ENCODE measurements at places on chromosomes 4 and X.

DNA sequence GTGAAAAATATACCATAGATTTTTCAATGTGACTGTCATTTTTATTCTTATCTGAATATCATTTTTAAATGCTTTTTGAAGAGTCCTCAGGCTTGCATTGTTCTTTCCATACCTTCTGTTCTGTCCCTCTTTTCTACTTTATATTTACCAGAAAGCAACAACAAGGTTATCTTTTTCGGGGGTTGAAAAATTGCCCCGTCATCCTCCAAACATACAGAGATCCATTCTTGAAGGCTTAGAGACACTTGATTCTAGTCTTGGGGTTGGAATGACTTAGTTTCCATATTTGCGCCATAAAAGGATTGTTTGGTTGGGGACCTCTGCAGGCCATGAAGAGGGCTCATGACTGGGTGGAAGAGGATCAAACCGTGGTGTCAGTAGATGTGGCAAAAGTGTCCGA lies 63.5 kb downstream of the FAM114A1 start:
- no peak for DNase-seq

DNA sequence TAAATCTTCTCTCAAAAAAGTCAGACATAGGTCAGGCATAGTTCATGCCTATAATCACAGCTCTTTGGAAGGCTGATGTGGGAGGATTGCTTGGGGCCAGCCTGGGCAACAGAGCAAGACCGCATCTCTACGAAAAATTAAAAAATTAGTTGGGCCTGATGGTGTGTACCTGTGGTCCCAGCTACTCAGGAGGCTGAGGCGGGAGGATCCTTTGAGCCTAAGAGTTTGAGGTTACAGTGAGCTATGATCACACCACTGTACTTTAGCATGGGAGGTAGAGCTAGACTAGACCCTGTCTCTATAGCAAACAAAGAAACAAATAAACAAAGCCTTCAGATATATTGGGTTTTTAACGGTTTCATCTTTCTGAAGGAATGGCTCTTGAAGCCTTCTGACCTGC lies 62.2 kb downstream of the DIPK2B start:
- no peak for DNase-seq

- DNase-seq = no peak
Observed at GRCh38 chr4:4761128-4761982, 98.1 kb upstream of the MSX1 start.

- DNase-seq = no peak
Observed at GRCh38 chr4:108336076-108336475, 167.3 kb upstream of the LEF1 start.

DNA sequence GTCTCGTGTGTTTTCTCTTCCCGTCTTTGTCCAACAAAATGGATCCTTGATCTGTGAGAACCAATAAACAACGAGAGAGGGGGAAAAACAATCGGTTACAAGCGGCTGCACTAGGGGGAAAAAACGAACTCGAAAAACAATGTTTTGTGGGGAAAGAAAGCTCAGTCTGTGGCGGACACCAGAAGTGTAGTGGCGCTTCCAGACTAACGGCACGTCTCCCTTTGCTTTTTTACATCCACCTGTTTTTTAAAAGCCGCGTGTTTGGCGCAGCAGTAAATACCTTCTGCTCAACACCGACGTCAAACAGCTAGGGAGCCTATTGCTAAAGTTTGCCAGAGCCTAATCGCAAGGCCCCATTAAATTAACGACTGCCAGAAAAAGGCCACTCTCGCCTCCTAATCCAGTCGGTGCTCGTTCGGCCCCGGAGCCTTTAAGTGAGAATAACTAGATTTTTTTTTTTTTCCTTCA lies 3.3 kb downstream of the NKX6-1 start:
- DNase-seq = no peak

DNA sequence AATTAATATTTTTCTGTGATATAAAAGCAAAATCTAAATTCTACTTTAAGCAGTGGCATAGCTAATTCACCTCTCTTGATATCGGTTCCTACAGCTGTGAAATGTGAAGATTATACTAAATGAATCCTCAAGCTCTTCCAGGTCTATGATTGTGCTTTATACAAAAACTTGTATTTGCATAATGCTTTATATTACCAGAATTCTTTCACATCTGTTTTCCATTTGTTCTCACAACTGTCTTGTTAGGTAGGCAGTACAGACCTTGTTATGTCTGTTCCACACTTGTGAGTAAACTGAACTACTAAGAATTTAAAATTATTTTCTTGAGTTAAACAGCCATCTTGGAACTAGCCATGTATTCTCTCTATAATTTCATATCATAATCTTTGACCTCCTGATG lies 184.9 kb downstream of the RAPGEF2 start:
- DNase-seq = no peak

DNA sequence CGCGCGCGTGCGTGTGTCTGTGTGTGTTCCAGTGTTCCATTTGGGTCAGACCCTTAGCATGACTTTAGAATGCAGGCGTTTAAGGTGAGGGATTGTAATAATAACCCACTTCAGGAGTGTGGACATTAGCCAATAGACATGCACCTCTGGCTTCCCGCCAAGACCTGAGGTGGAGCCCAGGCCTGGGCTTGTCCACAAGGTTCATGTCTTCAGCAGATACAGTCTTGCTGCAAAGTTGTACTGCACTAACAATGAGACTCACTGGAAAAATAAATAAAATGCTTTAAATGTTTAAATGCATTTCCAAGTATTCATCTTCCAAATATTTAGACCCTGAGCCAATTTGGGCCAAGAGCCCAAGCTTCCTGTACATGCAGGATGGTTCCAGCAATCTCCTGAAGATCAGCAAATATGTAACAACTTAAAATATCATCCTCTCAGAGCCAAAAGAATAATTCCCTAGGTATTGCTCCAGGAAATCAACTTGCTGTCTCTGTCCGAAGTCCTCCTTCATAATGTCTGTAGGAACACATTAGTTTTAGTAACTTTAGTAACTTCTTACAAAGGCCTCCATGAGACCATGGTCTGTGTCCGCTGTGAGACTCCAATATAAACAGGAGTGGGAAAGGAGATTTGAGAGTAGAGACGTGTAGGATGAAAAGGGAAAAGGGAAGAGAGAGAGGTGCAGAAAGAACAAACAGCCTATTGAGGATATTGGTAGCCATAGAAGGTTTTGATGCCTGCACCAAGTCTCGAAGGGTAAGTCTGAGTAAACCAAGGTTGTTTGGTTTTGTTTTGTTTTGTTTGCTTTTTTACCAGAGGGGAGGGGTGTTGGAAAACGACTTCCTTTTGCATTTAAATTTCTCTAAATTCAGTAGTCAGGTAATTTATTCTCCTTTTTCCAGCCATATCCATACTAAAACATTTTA lies 98.5 kb upstream of the KLF3 start:
- DNase-seq = no peak

DNA sequence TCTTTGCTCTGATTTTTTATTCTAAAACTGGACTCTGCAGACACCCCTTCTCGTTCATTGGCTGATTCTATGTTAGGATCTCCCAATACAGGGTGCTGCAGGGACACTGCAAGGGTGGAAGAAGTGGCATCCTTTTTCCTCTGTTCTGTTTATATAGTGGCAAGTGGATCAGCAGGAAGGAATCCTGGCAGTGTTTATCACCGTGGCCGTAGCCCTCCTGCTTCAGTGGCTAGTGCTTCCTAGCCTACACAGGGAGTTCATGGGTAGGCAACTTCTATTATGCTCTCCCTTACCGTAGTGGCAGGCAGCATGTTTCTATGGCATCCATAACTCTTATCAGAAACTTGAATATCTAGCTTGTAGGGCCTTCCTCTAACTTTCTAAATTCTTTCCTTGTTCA lies 6.4 kb upstream of the AP1AR start:
- DNase-seq = no peak

DNA sequence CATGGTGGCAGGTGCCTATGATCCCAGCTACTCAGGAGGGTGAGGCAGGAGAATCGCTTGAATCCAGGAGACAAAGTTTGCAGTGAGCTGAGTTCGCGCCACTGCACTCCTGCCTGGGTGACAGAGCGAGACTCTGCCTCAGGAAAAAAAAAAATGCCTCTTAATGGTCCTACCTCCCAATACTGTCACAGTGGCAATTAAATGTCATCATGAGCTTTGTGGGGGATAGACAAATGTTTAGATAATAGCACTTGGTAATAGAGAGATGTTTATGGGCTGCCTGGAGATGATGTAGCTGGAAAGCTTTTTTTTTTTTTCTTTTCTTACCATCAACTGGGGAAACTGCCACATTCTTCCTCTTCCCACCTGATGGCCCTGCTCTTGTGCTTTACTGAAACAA lies 33.0 kb downstream of the GRK4 start:
- no peak for DNase-seq

- DNase-seq = no peak
Observed at GRCh38 chrX:35251226-35251625, 308.6 kb downstream of the FAM47B start.

GRCh38 chr4:174210952-174211490 lies 72.4 kb downstream of the FBXO8 start:
- DNase-seq = no peak

DNA sequence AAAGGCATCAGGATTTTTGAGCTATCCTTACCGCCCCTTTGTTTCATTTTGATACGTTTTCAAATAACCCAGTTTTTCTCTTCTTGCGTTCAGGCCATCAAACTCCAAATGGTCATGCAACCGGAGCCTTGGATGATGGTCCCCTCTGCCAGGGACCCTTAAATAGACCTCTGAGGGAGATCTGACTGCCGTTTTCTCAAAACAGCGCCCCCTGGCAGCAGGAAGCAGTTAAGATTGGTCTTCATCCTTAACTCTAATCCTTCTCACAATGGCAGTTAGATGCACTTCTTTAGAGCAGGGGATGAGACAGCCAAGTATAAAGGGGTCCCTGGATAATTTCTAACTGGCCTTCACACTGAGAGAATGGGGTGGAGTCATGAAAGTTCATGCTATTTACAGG lies 525.0 kb upstream of the SPANXN1 start:
- DNase-seq = no peak

- DNase-seq = no peak
Observed at GRCh38 chr4:108109111-108109510, 59.6 kb downstream of the LEF1 start.

All from T-helper 9 cell (primary cell).